ENCODE measurements at places on chromosomes 7 and 10.

- no peak for DNase-seq
Measured at GRCh38 chr10:78819361-78820006, 249.3 kb upstream of the ZMIZ1 start.

- DNase-seq: no peak
Measured at GRCh38 chr7:117470777-117471176, 9.0 kb upstream of the CFTR start.

- DNase-seq: no peak
Measured at GRCh38 chr10:121822180-121822579, 105.7 kb downstream of the ATE1 start.

DNA sequence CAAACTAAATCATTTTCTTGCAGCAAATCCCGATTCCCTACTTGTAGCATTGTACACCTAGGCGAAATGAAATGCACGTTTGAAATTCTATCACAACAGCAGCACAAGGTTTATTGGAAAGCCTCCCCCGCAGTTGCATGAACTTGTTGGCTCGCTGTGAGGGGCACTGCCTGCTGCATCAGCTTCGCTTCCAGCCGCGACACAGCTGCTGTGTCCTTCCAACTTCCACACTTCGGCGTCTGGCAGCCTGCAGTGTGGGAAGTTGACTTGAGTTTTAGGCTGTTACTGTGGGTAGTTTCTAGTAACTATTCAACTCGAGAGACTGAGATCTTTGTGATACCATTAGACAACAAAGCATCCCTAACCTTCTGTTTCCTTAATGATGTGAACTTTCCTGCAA lies 315.8 kb upstream of the TPK1 start:
- no peak for DNase-seq

GRCh38 chr7:33841031-33841430 lies 64.3 kb upstream of the BMPER start:
- no peak for DNase-seq

DNA sequence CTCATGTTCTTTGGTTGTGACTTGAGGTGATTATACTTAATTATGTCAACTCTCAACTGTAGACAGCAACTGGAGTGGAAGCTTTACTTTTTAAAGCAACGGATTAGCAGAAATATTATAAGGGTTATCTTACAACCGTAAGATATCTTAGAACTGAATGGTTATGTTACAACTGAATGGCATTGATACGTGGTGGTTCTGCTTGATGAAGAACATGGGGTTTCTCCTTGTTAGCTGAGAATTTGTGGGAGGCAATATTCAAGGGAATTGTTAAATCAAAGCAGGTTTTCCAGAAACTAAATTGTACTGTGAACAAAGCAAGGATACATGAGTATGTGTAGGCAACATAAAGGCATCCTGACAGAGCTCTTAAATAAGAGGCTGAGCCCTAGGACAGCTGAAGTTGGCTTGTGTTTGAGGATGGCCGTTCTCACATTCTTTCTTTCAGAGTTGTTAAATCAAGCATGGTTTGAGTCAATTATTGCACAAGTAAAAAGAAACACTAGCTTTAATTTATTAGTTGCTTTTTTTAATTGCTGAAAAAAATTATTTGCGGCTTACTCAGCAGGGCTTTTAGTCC lies 350.0 kb downstream of the PLXDC2 start:
- DNase-seq: no peak

- no peak for DNase-seq
Measured at GRCh38 chr7:71976645-71977044, 435.5 kb downstream of the CALN1 start.

All from activated CD4-positive, CD25-positive, alpha-beta regulatory T cell (primary cell).